ENCODE measurements at places on chromosomes 6 and 20.

DNA sequence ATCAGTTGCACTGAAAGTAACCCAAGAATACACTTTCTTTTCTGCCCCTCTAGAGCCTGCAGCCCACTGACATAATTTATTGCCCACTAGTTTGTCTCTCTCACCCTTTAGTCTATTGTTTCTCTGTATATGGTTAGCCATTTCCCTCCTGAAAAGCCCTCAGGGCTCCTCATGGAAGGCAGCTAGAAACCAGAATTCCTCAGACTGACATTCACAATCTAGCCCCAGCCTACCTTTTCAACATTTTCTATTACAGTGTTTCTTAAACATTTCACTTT, 21.4 kb upstream of the PAQR8 start:
- no peak for DNase-seq

- DNase-seq, result no peak
Observed at GRCh38 chr6:94600636-94601035, 976.7 kb upstream of the MANEA start.

DNA sequence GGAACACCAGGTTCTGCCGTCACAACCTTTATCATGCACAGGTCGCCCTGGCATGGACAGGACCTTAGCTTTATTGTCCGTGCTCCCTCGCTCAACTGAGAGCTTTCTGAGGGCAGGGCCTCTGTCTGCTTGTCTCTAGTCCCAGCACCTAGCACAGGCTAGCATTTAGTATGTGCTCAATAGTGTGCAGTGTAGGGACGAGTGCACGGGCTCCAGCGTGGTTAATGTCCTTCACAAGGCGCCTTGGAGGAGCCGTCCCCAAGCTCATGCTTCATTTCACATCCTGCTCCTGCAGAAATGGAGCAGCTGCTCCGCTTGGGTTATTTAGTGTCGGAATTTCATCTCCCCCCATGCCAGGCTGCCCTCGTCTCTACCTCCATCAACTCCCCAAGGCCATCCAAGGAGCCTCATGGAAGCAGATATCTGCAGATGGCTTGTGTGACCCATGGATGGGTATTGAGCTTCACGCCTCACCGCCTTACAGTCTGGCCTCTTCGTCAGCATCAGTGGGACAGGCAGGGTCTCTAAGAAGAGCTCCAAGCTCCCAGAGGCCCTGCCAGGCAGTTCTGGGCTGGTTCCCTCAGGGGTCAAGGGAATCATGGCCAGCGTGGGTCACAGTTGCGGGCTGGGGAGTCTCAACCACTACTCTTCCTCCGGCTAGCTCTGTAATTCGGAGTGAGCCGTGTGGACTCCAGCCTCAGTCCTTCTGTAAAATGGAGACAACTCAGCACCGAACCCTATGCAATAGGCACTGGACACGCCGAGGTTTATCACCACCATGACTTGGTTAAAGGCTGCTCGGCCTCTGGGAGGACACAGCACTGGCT, 60.8 kb upstream of the APCDD1L start:
- no peak for DNase-seq

- DNase-seq, result no peak
Observed at GRCh38 chr6:13834790-13835189, 20.4 kb upstream of the MCUR1 start.

DNA sequence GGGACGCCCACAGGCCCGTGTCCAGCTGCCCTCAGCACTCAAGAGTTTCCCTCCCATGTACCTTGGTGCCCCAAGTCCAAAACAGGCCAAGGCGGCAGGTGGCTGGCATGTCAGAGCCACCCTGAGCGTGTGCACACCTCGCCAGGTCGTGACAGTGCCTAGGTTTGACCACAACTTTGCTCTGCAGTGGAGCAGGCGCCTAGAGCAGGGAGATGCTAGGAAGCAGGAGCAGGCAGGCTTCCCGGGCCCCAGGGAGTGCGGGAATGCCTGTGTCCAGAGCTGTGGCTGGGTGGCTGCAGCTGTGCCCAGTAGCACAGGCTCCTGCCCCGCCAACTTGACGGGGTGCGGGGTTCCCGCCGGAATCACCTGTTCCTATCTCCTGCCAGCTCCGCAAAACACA, 380.8 kb upstream of the IMPG1 start:
- no peak for DNase-seq

DNA sequence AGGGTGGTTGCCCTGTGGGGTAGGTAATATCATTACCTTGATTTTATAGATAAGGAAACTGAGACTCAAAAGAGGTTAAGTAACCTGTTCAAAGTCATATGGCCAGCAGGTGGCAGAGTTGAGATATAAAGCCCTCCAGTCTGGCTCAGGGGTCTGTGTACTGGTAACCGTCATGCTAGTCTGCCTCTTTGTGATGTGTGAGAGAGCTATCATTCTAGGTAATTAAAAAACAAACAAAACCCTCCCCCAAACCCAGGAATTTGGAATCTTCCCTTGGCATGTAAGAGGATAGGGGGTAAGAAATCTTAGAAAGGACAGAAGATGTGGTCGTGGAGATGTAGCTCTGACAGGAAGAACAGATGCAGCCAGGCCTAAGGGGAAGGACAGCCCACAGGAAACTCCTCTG, 206.0 kb downstream of the CDC5L start:
- no peak for DNase-seq

DNA sequence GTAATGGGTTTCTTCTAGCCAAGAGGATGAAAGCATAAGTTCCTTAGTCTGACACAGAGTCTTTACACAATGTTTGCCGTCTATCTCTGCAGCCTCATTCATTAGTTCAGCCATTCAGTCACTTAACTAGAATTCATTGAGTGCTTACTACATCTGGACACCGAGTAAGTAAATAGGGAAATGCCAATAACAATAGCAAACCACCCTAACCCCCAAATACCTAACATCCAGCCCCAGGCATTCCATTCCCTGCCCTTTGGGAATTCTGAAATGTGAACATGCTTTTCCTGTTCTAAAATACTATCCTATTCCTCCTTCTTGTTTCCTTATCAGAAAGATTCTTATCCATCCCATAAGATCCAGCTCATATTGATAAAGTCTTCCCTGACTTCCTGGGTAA, 277.6 kb upstream of the RNF217 start:
- no peak for DNase-seq

- DNase-seq, result no peak
Observed at GRCh38 chr6:8583291-8583690, 147.9 kb upstream of the SLC35B3 start.

GRCh38 chr20:13170771-13171170, 50.3 kb upstream of the ISM1 start:
- no peak for DNase-seq

DNA sequence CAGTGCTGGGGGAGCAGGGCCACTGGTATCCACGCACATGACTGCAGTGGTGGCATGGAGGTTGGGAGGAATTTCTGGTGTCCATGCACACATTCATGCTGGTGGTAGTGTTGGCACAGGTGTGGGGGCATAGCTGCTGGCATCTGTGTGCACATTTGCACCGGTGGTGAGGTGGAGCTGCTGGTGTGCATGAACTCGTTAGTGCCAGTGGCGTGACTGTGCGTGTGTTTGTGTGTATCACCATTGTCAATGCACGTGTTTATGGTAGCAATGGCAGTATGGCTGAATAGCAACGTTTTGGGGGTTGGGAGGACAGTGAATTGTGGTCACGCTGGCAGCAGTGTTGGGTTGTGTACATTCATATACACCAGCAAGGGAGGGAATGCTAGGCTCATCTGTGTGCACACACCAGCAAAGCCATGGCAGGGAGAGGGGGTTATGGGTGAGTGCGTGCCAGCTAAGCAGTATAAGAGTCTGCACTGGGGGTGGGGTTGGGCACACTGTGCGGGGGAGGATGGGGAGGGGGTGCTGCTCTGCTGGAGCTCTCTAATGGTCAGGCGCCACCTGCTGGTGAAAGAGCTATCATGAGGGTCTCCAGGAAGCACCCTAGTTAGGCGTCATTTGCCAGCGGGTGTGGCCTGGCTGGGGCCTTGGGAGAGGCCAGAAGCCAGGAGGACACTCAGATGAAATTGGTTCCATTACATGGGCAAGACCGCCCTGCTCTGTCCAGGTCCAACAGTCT, 626.1 kb upstream of the ID4 start:
- no peak for DNase-seq

DNA sequence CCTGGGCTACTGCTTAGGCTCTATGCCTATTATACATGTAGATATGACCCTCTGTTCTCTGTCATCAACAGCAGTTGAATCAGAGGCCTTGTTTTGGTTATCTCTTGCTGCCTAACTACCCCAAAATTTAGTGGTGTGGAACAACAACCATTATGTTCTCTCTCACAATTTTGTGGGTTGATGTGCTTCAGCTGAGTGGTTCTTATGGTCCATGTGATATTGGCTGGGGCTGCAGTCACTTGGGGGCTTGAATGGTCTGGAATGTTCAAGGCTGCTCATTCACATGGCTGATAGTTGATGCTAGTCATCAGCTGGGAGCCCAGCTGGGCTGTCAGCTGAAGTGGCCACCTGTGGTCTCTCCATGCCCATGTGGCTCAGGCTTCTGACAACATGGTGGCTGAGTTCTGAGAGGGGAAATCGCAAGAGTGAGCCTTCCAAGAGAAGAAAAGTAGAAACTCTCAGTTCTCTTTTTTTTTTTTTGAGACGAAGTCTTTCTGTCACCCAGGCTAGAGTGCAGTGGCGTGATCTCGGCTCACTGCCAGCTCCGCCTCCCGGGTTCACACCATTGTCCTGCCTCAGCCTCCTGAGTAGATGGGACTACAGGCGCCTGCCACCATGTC, 47.8 kb downstream of the SHLD1 start:
- DNase-seq, result no peak

DNA sequence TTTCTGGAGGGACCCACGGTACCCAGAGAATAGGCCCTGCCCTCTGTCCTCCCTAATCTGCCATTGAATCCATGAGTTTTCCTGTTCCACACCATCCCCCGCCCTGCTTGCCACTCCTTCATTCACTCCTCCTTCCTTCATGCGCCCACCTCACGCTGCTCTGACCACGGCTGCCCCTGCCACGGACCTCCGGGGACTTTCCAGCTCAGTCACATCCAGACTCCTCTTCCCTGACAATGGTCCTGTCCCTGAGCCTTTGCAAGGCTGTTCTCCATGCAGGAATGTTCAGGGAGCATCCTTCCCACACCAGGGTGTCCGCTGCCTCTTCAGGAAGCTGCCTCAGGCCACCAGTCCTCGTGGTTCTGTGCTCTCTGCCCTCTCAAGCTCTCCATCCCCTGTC, 25.9 kb downstream of the GLP1R start:
- no peak for DNase-seq

- DNase-seq, result peak; percentile 43
Observed at GRCh38 chr6:136511397-136511796, 38.8 kb downstream of the MAP7 start.

DNA sequence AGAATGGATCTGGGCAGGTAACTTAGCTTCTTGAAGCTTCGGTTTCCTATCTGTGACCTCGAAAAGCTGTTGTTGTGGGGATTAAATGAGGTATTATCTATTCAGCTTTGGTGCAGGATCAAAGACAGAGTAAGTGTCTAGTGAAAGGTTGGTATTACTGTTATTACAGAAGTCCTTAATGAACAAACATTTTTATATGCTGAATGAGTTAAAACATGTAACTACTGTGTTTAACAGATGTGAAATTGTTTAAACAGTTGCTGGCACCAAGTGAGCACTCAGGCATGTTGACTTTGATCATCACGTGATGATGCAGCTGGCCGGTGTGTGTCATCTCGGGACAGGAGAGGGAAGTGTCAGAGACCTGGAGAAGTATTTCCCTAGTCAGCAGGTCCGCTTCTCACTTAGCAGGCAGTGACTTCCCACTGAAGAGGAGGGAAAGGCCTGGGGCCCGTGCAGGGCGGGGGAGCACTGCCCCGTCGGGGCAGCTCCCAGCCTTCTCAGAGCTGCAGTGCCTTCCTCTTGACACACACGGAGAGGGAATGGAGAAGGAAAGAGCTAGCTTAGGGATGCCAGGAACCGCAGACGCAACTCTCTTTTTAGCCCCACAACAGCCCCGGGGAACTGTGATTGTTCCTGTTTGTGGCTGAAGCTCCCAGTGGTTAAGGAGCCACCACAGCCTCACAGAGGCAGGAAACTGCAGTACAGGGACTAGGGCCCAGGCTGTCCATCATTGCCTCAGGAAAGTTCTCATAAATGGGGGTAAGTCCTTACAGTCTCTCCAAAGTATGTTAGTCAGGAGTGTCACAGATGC, 18.0 kb downstream of the TUBB2A start:
- DNase-seq, result peak; percentile 34

- DNase-seq, result no peak
Observed at GRCh38 chr6:13877051-13877450, 47.7 kb upstream of the RNF182 start.

GRCh38 chr6:84553527-84553926, 210.9 kb downstream of the TBX18 start:
- DNase-seq, result no peak

GRCh38 chr6:169976301-169977081, 225.1 kb downstream of the ERMARD start:
- no peak for DNase-seq

GRCh38 chr6:84028350-84028749, 5.2 kb upstream of the MRAP2 start:
- DNase-seq, result no peak

GRCh38 chr6:142568857-142569597, 267.2 kb downstream of the ADGRG6 start:
- peak; percentile 23 for DNase-seq

Measured in putamen (tissue), 1 donor.